ENCODE measurements at places on chromosomes 5 and 9. TPM values are rescaled to one million over a fixed set of nuclear protein-coding genes. Genes with fewer than 3 reads are reported as not detected.

The LMBRD2 gene
- total RNA-seq, result 7.4 TPM

The C7 gene
- total RNA-seq, result 147 TPM

The SPATA31A3 gene
- total RNA-seq, result not detected

The NDUFS6 gene
- 27.8 TPM for total RNA-seq

The OR13C8 gene
- not detected for total RNA-seq

The NRARP gene
- 22.4 TPM for total RNA-seq
